H7 (cell line): ENCODE measurements at places on chromosomes 12 and 14.
A peak's percentile ranks its signal among the peaks of the same experiment; 100 is the strongest.

GRCh38 chr14:32883188-32883587 is 55.5 kb upstream of the NPAS3 start:
- no peak for DNase-seq

- peak; percentile 85 for DNase-seq
Observed at GRCh38 chr14:24368212-24368561, 203 bp downstream of the NFATC4 start.

DNA sequence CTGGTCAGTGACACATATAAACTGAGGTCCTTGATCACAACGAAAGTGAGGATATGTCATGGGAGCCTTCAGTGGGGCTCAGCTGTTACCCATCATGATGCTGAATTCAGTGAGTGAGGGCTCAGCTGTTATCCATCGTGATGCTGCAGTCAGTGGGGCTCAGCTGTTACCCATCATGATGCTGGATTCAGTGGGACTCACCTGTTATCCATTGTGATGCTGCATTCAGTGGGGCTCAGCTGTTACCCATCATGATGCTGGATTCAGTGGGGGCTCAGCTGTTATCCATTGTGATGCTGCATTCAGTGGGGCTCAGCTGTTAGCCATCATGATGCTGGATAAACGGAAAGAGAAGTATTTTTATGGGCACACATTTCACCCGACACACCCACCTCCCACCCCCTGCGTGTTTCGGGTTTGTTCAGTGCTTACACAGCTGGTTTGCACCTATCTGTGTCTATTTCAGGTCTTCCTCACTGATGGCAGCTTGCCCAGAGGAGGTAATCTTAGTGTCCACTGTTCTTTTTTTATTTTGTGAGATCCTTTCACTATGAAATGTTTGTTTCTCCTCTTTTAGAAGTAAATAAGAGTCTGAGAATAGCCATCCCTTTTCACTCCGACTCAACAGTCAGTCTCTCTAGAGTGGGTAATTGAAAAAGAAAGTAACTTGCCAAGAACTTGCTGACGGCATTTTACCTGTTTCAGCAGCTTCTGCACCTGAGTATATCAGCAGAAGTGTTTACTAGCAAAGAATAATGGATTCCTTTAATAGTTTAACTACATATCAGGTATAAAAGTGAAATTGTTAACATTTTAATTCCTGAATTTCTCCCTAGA is 183.0 kb downstream of the ERC1 start:
- DNase-seq: no peak

- DNase-seq: no peak
Observed at GRCh38 chr14:90676912-90677311, 139.3 kb downstream of the TTC7B start.

DNA sequence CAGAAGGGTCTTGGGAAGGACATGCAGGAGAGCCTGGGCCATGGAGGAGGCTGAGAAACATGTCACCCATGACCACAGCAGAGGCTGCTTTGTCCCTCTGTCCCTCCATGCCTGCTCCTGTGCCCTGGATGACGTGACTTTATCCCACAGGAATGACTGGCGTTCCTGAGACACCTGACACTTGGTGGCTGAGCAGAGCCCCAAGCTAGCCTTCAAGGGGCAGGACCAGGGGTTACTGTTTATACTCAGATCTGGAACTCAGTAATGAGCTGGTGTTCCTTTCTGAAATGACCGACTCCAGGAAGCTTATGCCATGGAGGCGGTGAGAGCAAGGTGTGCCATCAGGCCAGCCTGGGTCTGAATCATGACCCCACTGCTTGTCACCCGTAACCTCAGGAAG is 44.2 kb downstream of the ZFP36L1 start:
- DNase-seq: no peak

- DNase-seq: no peak
Observed at GRCh38 chr14:29486132-29486531, 441.5 kb downstream of the PRKD1 start.
